Activated CD8-positive, alpha-beta memory T cell treated with anti-CD3 and anti-CD28 coated beads for 1 hour (primary cell): ENCODE measurements at places on chromosomes 3 and 15.

GRCh38 chr3:100319951-100320350 lies 14.6 kb upstream of the NIT2 start:
- DNase-seq = no peak

GRCh38 chr3:150421799-150422548 lies 13.9 kb downstream of the TSC22D2 start:
- DNase-seq = no peak

DNA sequence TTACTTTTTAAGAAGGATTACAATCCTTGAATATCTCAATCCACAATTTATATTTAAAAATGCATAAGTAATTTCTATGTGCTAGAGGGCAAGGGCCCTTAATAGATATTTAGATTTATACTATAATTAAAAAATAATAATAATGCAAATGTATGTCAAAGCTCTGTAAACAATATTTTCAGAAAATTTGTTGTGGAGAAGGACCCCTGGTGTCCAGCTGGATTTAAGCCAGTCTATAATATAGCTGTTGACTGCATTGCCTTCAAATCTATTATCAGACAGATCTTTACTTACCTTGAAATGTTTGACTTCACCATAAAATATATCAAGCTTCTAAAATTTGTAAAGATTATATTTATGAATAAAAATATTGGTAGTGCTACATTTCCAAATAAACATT lies 65.6 kb downstream of the ZBTB20 start:
- no peak for DNase-seq

DNA sequence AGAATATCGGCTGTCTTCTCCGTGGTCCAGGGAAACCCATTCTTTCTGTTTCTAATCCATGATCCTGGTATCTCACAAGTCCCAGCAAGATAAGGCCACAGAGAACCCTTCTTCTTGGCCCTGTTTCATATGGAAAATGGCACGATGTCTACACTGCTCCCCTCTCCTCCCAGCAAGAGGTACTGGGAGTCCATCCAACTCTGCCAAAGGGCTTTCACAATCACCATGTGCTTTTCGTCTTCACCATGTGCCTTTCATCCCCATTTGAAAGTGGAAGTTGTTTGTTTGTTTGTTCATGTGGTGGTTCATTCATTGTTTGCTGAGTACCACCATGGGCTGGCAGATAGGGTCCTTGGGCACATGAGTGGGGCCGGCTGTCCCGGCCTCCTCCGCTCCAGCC lies 5.5 kb downstream of the ITIH3 start:
- DNase-seq = no peak

- no peak for DNase-seq
Observed at GRCh38 chr15:79562899-79563298, 130.8 kb downstream of the MINAR1 start.

GRCh38 chr15:71357321-71357732 lies 242.1 kb downstream of the THSD4 start:
- no peak for DNase-seq

DNA sequence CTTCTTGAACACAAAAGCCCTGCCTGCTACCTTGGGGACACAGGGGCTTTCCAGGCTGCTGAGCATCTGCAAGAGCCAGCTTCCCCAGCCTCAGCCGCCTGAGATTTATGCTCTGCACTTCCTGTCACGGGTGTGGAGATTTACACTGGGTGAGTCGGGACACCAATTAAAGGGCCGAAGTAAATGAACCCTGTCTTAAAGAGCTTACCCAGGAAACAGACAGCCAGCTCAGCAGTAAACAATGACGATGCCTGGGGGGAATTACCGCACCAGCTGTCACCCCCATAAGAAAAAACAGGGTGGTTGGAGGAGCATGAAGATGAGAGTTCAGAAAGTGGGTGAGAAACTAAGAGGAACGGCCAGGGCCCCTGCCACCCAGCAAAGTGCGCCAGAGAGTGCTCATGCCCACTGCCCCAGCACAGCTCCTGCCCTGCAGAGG lies 37.5 kb upstream of the IQSEC1 start:
- DNase-seq = no peak

- no peak for DNase-seq
Observed at GRCh38 chr3:54045061-54045815, 77.1 kb upstream of the CACNA2D3 start.

GRCh38 chr3:50297384-50297775 lies 1.8 kb downstream of the HYAL3 start:
- no peak for DNase-seq

- no peak for DNase-seq
Observed at GRCh38 chr15:71804226-71804625, 6.1 kb upstream of the NR2E3 start.

- no peak for DNase-seq
Observed at GRCh38 chr3:70557976-70558375, 245.5 kb upstream of the MDFIC2 start.

DNA sequence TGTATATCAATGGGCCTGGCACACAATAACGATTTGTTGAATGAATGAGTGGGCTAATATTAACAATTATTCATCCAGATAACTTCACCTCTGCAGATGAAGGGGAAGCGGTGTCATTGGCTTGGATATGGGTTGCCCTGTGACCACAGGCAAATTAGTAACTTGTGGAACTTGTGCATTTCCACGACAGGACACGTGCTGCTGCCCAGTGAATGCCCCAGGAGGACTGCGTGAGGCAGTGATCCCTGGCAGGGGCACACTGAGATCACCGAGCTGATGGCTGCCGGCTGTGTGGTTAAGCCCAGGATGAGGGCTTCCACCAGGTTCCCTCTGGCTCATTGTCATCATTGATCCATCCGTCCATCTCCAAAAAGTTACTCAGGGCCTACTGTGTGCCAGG lies 84.1 kb upstream of the HACD2 start:
- no peak for DNase-seq

DNA sequence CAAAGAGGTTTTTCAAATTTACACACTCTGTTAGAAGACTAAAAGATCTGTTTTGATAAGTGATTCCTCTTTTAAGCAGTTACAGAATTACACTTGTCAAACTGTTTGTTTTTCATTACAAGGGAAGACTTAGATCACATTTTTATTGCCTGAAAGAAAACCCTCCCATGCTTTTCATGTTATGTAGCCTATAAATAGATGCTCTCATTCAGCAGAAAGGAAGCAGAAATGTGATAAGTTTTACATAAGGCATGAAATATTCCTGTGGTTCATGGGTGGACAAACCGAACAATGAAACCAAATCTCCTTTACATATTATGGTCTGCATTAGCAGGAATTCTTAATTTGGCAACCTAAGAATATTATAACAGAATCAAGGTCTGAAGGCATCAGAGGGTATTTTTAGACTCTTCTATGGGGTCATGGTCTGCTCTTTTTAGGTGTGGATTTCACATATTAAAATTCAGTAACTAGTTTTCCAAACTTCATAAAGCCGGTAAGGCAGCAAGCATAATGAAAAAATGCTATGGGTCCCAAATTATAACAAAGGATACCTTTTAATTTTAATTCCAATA lies 37.3 kb upstream of the FXR1 start:
- DNase-seq = no peak

DNA sequence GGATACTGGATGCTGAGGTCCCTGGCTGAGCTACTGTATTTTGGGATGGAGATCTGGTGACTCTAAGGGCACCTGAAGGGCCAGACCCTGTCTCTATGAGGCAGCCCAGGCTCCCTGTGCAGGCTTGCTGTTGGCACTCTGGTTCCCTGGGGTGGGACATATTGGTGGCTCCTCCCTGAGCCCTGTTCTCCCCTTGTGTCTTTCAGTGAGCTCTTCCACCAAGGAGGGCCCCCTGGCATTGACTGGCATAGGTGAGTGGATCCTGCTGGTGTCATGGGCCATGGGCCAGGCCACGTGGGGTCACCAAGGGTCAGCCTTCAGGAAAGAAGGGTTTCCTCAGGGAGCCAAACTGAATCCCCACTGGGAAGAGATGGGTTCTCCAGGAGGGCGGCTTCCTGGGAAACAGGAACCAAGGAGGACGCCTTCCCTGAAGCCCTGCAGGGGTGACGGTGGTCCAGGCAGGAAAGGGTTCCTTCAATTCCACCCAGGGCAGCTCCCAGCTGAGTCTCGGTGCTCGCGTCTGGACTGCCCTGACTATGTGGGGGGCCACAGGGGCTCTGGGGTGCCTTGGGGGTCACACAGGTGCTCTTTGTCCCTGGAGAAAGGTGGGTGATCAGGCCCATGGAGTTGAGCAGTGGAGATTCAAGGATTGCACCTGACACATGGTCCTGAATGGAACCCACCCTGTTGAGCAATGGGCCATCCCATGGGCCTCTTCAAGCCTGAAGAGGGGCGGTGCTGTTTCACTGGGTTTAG lies 220.4 kb downstream of the SNRPN start:
- DNase-seq = no peak

- DNase-seq = no peak
Observed at GRCh38 chr3:45541326-45542321, 52.9 kb upstream of the LIMD1 start.

DNA sequence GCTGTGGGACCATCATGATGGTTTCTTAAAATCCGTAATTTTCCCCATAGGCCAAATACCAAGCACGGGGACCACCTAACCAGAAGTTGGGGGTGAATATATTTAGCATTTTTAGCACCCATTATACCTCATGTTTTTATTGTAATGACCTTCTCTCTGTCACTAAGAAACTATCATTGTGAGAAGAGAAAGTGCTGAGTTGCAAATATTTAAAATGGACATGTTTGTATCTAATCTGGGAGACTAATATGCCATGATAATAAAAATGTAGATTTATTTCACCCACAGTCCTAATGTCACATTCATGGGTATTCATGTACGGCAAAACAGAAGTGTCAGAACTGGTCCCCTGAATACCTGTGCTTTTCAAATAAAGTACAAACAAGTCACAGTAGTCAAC lies 398.9 kb upstream of the NR2F2 start:
- no peak for DNase-seq

DNA sequence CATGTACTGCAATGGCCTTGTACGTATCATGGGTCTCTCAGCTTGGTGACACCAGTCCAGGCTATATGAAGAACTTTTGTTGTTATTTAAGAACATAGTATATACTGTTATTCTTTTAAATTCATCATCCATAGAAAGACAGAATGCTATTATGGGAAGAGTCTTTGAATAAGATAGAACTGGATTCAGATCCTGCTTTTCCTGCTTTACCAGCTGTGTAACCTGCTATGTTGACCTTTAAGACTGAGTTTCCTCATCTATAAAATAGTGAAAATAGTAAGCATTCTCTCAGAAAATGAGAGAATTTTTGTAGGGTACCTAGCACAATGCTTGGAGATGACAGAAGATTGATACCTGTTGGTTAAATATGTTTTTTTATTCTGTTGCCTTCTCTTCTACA lies 204.1 kb upstream of the TBL1XR1 start:
- no peak for DNase-seq

DNA sequence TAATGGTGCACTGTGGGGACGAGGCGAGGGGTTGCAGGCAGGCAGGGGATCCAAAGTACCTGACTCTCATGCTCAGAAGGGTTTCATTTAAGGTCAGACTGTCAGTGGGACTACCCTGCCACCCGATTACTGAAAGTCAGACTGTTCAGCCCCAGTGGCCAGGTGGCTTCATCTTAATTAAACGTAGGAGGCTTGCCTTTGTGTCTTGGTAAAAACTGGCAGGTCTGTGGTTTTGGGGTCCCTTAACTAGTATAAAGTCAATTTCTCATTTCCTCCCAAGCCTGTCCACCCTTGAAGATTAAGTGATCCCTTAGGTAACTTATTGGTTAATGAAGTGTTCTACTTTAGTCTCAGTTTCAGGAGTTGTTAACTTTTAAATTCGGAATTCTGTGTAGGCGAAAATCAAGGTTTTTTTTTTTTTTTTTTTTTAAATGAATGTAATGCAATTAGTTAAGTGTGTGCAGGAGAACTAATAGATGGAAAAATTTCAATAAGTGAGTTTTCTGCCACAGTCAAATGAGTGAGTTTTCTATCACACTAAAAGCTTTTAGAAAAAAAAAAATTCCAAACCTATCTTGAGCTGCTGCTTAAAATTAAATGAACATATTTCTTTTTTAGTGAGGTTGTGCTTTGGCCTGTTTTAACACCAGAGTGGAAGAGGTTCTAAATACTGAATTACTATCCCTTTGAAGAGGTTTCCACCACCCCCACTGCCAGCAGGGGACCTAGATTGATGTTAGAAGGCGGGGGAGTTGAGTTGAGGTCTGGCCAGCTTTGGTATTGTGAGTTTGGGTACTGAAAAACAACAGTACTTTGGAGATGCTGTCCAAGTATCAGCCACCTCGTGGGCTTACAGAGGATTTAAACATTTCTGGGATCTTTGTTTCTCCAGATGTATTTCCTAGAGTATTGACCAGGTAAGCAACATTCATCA lies 15.2 kb downstream of the ITPR1 start:
- DNase-seq = no peak

- DNase-seq = no peak
Observed at GRCh38 chr3:76700323-76700722, 339.6 kb upstream of the ROBO2 start.

- DNase-seq = no peak
Observed at GRCh38 chr3:174352227-174352626, 506.9 kb upstream of the NAALADL2 start.

DNA sequence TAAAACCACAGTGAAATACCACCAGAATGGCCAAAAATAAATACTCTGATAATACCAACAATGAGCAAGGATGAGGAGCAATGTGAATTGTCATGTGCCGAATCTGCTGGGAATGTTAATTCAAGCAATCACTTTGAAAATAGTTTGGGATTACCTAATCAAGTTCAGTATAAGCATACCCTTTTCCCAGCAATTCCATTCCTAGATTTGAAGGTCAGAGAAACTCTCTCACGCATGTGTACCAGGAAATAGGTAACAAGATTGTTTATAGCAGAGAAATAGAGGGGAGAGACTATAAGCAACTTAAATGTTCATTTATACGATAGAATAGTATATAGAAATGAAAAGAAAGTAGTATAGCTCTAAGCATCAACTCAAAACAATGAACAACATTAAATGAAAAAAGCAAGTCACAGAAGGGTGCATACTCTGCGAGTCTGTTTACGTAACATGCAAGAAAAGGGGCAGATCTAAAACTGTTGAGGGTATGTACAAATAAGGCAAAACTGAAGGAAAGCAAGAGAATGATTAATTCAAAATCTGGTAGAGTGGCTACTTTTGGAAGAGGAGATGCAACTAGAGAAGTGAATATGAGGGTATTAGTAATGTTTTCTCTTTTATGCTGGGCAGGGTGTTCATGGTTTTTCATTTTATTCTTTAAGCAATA lies 27.4 kb downstream of the TMOD3 start:
- DNase-seq = no peak

DNA sequence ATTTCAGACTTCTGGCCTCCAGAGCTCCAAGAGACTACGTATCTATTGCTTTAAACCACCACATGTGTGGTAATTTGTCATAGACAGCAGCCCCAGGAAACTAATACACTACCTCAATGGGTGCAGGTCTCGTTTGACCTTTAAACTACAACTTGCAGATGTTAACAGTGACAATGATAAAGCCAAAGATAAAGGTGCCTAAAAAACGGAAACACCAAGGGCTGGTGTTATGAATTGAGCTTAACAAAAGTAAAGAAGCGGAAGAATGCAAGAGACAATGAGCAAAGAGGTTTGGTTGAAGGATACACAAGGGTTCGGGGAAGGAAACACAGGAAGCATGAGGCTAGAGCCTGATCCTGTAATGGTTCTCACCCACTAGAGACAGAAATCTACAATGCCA lies 50.8 kb downstream of the RFTN1 start:
- no peak for DNase-seq
